ENCODE measurements at places on chromosomes 2 and 18. TPM values are rescaled to one million over a fixed set of nuclear protein-coding genes. Genes with fewer than 3 reads are reported as not detected.

DNA sequence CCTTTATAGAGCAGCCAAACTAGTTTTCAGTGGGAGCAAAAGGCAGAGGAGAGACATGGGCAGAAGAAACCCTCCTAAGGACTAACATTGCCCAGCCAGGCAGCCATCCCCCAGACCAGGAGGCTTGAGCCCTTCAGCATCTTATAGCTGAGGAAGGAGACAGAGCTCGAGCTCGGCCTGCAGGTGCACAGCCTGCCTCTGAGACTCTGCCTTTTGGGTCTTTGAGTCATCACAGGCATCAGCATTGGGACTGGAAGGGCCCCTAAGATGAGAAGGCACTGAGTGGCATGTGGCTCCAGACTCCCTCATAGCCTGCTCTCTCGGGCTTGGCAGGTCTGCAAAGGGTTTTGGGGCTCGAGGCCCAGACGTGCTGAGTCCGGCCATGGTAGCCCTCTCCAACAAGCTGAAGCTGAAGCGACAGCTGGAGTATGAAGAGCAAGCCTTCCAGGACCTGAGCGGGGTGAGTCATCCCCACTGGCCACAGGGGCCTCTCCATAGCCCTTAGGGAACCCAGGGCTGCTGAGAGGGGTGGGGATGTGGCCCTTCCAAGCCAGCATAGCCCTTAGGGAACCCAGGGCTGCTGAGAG is 84.1 kb downstream of the EPAS1 start:
- DNase-seq = no peak

GRCh38 chr2:127681288-127681804 is 6.0 kb upstream of the LIMS2 start:
- peak; percentile 60 for DNase-seq

GRCh38 chr2:178306352-178307073 is 112.2 kb downstream of the OSBPL6 start:
- no peak for DNase-seq

GRCh38 chr18:61080954-61081528 is 252.2 kb upstream of the CDH20 start:
- DNase-seq = no peak

DNA sequence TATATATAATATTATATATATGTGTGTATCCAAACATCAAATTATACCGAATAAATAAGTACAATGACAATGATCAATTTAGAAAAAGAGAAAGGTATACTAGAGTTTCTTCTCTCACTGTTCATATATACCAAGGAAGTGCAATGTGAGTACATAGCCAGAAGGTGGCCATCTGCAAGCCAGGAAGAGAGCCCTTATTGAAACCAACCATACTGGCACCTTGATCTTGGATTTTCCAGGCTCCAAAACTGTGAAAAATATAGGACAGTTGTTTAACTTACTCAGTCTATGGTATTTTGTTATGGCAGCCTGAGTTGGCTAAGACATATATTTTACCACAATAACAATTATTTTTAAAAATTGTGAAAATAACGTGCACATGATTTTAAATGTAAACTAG is 1490.2 kb upstream of the SLC39A10 start:
- no peak for DNase-seq

Gene ALPP
- polyA plus RNA-seq = not detected

Gene PROM2
- 0.72 TPM for polyA plus RNA-seq

All from heart right ventricle (tissue), 16 donors.